ENCODE measurements at places on chromosomes 6 and 20. TPM values are rescaled to one million over a fixed set of nuclear protein-coding genes. Genes with fewer than 3 reads are reported as not detected.

Gene TAP2
- 5.1 TPM for total RNA-seq

Gene VSTM2L
- total RNA-seq = 0.50 TPM

Gene MAP3K4
- total RNA-seq = 17.6 TPM

Gene IMPG1
- total RNA-seq = not detected

Gene NHSL1
- 33.0 TPM for total RNA-seq

Gene YTHDF1
- total RNA-seq = 13.7 TPM

Gene HLA-DRA
- total RNA-seq = 82.1 TPM

Gene TRIM40
- not detected for total RNA-seq

Gene RRBP1
- 81.8 TPM for total RNA-seq

Gene KLHDC3
- 66.5 TPM for total RNA-seq

Gene THBS2
- 7.5 TPM for total RNA-seq

Gene ECT2L
- not detected for total RNA-seq

Gene SPTLC3
- 30.4 TPM for total RNA-seq

- H3K27ac ChIP-seq = no peak overlapping the region
- no peaks in the 10 kb centered on the region for H3K27me3 ChIP-seq
- H3K36me3 ChIP-seq = no peaks in the 10 kb centered on the region
- DNase-seq = no peak
- no peaks in the 10 kb centered on the region for H3K4me1 ChIP-seq
Observed at GRCh38 chr6:43695967-43696291, 8.3 kb upstream of the MRPS18A start.

- H3K36me3 ChIP-seq = no peaks in the 10 kb centered on the region
- H3K27me3 ChIP-seq = peaks cover 3% of the 10 kb centered on the region
- DNase-seq = no peak
Observed at GRCh38 chr20:60000271-60001042, 42.2 kb downstream of the CDH26 start.

DNA sequence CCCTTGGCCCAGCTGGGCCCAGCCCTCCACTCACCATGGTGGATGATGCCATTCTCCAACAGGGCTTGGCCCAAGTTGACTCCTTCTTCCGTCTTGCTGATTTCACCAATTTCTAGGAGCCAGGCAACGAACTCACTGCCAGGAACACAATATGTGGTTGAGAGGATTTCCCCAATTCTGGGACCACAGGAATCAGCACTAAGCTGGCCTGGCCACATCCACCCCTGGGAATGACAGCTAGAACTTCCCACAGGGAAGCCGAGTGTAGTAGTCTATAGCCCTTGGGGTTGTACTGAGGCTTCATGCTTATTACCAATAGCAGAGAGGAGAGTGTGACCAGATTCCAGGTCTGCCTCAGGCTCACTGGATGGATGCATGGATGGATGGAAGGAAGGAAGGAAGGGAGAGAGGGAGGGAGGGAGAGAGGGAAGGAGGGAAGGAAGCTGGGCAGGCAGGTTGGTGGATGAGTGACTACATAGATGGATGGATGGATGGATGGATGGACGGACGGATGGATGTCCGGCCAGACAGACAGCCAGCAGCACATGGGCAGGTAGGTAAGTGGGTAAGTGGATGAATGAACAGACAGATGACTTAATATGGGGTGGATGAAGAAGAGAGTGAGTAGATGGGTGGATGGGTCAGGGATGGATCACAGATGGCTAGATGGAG, 146.5 kb downstream of the PREX1 start:
- H3K4me1 ChIP-seq = peaks cover 17% of the 10 kb centered on the region
- no peaks in the 10 kb centered on the region for H3K27me3 ChIP-seq
- H3K27ac ChIP-seq = no peak overlapping the region
- H3K4me3 ChIP-seq = no peak overlapping the region

- DNase-seq = no peak
- H3K27ac ChIP-seq = no peak overlapping the region
- no peaks in the 10 kb centered on the region for H3K36me3 ChIP-seq
- H3K4me1 ChIP-seq = no peaks in the 10 kb centered on the region
Observed at GRCh38 chr20:4304601-4305000, 289.2 kb upstream of the RNF24 start.

GRCh38 chr6:52672412-52673025, 1.6 kb downstream of the TMEM14A start:
- H3K27ac ChIP-seq = no peak overlapping the region
- peaks cover 29% of the 10 kb centered on the region for H3K4me1 ChIP-seq
- no peaks in the 10 kb centered on the region for H3K27me3 ChIP-seq
- H3K4me3 ChIP-seq = no peak overlapping the region
- no peak for DNase-seq

DNA sequence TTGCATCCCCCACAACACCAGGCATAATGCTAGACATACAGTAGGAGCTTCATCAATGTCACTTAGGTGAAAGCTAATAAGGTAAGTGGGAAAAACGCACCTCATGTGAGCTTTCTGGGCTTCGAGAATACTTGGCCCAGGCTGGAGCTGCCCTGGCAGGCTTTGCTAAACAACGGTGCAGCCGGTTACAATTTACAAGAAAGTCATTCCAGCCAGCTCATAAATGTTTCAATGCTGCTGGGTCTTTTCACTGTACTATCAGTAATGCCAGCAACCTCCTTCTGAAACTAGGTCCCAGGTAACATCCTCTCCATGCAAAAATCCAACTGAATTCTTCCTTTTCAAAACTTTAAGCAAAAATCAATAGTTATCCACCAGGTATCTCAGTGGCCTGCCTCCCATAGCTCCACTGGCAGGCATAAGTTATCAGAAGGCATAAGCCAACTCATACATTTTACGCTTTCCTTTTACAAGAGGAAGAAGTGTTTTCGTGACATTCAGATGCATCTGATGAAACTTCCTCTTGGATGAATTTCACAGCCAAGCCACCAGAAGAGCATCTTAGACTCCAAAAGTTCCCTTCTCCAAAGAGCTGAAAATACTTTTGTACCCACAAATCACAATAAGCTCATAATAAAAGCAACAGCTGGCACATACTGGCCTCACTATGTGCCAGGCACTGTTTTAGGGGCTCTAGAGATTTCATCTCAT, 56.3 kb downstream of the RTN4IP1 start:
- no peak for DNase-seq
- H3K4me3 ChIP-seq = no peak overlapping the region
- no peaks in the 10 kb centered on the region for H3K4me1 ChIP-seq
- no peak overlapping the region for H3K27ac ChIP-seq
- H3K36me3 ChIP-seq = peaks cover 3% of the 10 kb centered on the region
- no peaks in the 10 kb centered on the region for H3K27me3 ChIP-seq

GRCh38 chr20:58759947-58760346, 67.3 kb downstream of the NPEPL1 start:
- no peaks in the 10 kb centered on the region for H3K27me3 ChIP-seq
- no peak overlapping the region for H3K27ac ChIP-seq

DNA sequence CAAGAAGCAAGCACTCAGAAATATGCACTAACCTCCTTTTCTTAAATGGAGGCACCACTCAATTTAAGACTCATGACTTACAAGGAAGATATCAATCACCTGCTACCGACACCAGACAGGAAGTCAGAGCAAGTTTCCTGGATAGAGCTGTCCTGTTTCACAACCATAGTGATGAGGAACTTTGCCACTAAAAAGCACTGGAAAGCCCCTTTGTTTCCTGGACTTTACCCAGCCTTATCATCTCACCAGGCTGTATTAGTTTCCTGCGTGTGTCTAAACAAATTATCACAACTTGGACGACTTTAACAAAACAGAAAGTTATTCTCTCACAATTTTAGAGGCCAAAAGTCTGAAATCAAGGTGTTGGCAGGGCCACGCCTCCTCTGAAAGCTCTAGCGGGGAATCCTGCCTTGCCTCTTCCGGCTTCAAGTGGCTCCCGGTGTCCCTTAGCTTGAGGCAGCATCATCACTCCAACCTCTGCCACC, 253.8 kb upstream of the STXBP5 start:
- DNase-seq = no peak
- H3K27ac ChIP-seq = no peak overlapping the region

GRCh38 chr6:43221046-43221972, 8.0 kb downstream of the DNPH1 start:
- no peaks in the 10 kb centered on the region for H3K27me3 ChIP-seq
- no peaks in the 10 kb centered on the region for H3K4me1 ChIP-seq
- DNase-seq = no peak
- no peak overlapping the region for H3K4me3 ChIP-seq

GRCh38 chr6:140537211-140537610, 1162.8 kb upstream of the CITED2 start:
- DNase-seq = no peak
- no peak overlapping the region for H3K4me3 ChIP-seq
- H3K27me3 ChIP-seq = no peaks in the 10 kb centered on the region
- no peak overlapping the region for H3K27ac ChIP-seq

GRCh38 chr20:33810885-33811775, at the start of gene CHMP4B:
Gene CHMP4B (plus strand): TSS chr20:33811348. CDS start chr20:33811469, 121 bp downstream.
- H3K27ac ChIP-seq = peak within 1 kb of the TSS; percentile 100
- peak; percentile 98 for DNase-seq
- no peaks in the 10 kb centered on the region for H3K36me3 ChIP-seq
- H3K4me1 ChIP-seq = peaks cover 24% of the 10 kb centered on the region
- no peaks in the 10 kb centered on the region for H3K27me3 ChIP-seq
- peak within 1 kb of the TSS; percentile 84 for H3K4me3 ChIP-seq

DNA sequence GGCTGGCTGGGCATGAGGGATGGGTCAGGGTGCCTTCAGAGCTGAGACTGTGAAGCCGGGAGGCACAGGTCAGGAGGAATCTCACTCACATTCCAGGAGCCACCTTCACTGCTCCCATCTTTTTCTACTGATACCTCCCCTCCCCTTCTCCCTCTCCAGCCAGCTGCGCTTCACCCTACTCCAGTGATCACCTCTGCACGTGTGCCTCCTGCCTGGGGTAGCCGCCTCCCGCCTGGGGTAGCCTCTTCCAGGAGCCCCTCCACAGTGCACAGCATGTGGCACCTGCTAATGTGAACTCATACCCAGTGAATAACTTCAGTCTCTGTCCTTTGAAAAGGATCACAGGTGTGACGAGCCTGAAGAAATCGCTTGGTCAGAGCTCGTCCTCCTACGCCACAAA, 232.6 kb downstream of the TMEM242 start:
- no peak for DNase-seq
- H3K27ac ChIP-seq = no peak overlapping the region
- no peaks in the 10 kb centered on the region for H3K36me3 ChIP-seq
- no peak overlapping the region for H3K4me3 ChIP-seq

DNA sequence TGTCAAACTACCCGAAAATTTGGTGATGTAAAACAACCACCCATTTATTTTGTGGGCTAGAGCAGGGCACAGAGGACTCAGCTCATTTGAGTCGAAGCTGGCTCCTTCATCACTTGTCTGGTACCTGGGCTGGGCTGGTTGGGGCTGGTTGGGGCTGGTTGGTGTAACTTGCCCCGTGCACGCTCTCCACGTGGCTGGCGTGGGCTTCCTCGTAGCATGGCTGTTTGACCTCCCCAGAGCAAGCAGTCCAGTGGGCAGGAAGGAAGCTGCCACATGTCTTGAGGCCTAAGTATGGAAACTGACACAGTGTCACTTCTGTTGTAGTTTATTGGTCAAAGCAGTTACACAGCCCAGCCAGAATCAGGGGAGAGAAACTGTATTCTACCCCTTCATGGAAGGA, 27.1 kb downstream of the BCAS4 start:
- no peak overlapping the region for H3K27ac ChIP-seq
- H3K36me3 ChIP-seq = no peaks in the 10 kb centered on the region
- H3K4me1 ChIP-seq = peaks cover 4% of the 10 kb centered on the region
- H3K4me3 ChIP-seq = no peak overlapping the region
- DNase-seq = no peak

GRCh38 chr6:133954657-133955576, 1.9 kb downstream of the TBPL1 start:
- no peaks in the 10 kb centered on the region for H3K36me3 ChIP-seq
- H3K27me3 ChIP-seq = no peaks in the 10 kb centered on the region
- no peak overlapping the region for H3K4me3 ChIP-seq
- no peak overlapping the region for H3K27ac ChIP-seq
- H3K4me1 ChIP-seq = peaks cover 15% of the 10 kb centered on the region

DNA sequence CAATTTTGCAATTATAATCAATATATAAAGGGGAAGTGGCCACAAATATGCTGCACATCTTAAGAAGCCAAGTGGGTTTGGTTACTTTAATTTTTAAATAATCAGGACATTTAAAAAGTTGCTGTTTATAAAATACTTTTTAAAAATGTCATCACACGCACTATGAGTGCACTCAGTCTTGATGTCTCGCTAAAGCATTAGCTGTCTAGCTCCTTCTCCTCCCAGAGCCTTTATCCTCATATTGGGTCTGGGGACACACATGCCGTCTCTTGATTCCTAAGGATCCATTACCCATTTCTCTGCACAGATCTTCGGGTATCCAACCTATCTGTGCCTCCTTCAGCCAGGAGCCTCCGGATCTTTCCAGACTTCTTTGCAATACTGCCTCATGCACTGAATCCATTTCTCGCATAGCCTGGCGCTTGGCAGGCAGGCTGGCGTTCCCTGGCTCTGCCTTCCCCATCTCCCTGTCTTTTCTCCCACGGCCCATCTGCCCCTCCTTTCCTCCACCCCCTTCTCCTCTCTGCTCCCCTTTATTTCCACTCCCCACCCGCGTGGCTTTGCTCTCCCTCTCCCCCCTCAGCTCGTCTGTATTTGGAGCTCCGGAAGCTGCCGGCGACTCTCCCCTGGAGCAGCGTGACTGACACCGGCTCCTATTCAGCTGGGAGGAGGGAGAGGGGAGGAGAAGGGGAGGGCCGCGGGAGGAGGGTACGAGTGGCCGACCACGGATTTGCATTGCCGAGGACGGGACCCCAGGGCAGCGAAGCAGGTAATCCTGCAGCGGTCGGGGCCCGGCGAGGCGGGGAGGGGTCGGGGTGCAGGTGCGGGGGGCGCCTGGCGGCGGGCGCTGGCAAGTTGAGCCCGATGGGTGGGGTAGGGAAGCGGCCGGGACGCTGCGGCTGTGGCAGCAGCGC, at the start of gene CAP2:
Gene CAP2, plus strand, starts transcription at position 618 of the 914 bp plus-strand sequence. CDS start 27,961 bp downstream, outside the sequence.
- H3K4me1 ChIP-seq = peaks cover 1% of the 10 kb centered on the region
- H3K4me3 ChIP-seq = peak within 1 kb of the TSS; percentile 99
- no peaks in the 10 kb centered on the region for H3K36me3 ChIP-seq
- H3K27ac ChIP-seq = peak within 1 kb of the TSS; percentile 56

GRCh38 chr6:147178355-147178754, 25.9 kb upstream of the STXBP5 start:
- H3K4me3 ChIP-seq = no peak overlapping the region
- DNase-seq = no peak
- no peaks in the 10 kb centered on the region for H3K4me1 ChIP-seq
- no peak overlapping the region for H3K27ac ChIP-seq
- H3K27me3 ChIP-seq = no peaks in the 10 kb centered on the region

- H3K4me3 ChIP-seq = no peak overlapping the region
- no peak overlapping the region for H3K27ac ChIP-seq
- DNase-seq = no peak
- no peaks in the 10 kb centered on the region for H3K27me3 ChIP-seq
Observed at GRCh38 chr6:49468042-49468441, 4.9 kb downstream of the CENPQ start.

All from liver (tissue), 10 donors.